ENCODE measurements at places on chromosomes 5 and 9. TPM values are rescaled to one million over a fixed set of nuclear protein-coding genes. Genes with fewer than 3 reads are reported as not detected.

Gene CER1
- total RNA-seq: not detected

- H3K4me3 ChIP-seq: no peak overlapping the region
- no peak for DNase-seq
- H3K4me1 ChIP-seq: peaks cover 71% of the 10 kb centered on the region
- H3K27ac ChIP-seq: peak overlapping the region; percentile 99
These were observed 123.0 kb upstream of the FST start for GRCh38 chr5:53357439-53357838.

GRCh38 chr5:158013939-158014338 lies 155.0 kb upstream of the CLINT1 start:
- no peaks in the 10 kb centered on the region for H3K4me1 ChIP-seq
- H3K27me3 ChIP-seq: peaks cover 12% of the 10 kb centered on the region
- no peak overlapping the region for H3K27ac ChIP-seq
- DNase-seq: peak; percentile 34

GRCh38 chr5:9212605-9213004 lies 333.3 kb downstream of the SEMA5A start:
- no peaks in the 10 kb centered on the region for H3K4me1 ChIP-seq
- no peak overlapping the region for H3K27ac ChIP-seq
- H3K36me3 ChIP-seq: no peaks in the 10 kb centered on the region
- no peaks in the 10 kb centered on the region for H3K27me3 ChIP-seq
- DNase-seq: no peak

- H3K27me3 ChIP-seq: no peaks in the 10 kb centered on the region
- no peaks in the 10 kb centered on the region for H3K4me1 ChIP-seq
- DNase-seq: no peak
- no peak overlapping the region for H3K4me3 ChIP-seq
These were observed 16.2 kb downstream of the FNBP1 start for GRCh38 chr9:130026583-130027340.

DNA sequence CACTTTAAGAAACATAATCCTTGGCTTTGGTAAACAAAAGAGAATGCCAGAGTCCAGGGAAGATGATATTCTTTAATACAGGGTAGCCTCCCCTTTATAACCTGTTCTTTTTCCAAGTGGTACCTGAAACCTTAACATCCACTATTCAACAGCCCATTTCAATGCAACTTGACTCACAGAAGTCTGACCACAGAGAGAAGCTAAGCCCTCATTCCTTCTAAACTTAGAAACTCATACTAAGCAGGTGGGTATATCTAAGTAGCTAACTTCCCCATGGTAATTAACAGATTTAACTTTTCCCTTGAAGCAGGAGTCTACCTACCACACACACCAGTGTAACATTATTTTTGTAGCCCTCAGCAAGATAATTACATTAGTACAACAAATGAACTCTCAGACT lies 91.9 kb downstream of the CEMIP2 start:
- H3K36me3 ChIP-seq: peaks cover 42% of the 10 kb centered on the region
- no peak overlapping the region for H3K4me3 ChIP-seq
- no peaks in the 10 kb centered on the region for H3K27me3 ChIP-seq
- no peak for DNase-seq
- H3K4me1 ChIP-seq: peaks cover 50% of the 10 kb centered on the region

DNA sequence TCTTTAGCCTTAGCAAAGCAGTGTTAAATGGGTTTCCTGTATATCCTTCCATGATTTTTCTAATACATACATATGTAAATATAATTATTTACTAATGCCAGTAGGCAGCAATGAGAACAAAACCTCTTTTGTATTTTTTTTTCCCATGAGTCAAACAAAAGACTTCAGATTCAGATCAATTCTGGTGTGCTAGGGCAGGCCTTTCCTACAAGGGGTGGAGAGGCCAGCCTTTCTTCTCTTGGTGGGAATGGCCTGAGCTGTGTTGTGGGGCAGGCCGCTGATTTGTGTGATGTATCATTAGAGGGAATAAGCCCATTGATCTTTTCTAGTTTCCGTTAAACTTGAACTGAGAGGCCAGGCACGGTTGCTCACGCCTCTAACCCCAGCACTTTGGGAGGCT lies 115.5 kb upstream of the DMRT1 start:
- no peak overlapping the region for H3K4me3 ChIP-seq
- H3K27me3 ChIP-seq: no peaks in the 10 kb centered on the region
- H3K36me3 ChIP-seq: no peaks in the 10 kb centered on the region
- no peaks in the 10 kb centered on the region for H3K4me1 ChIP-seq

DNA sequence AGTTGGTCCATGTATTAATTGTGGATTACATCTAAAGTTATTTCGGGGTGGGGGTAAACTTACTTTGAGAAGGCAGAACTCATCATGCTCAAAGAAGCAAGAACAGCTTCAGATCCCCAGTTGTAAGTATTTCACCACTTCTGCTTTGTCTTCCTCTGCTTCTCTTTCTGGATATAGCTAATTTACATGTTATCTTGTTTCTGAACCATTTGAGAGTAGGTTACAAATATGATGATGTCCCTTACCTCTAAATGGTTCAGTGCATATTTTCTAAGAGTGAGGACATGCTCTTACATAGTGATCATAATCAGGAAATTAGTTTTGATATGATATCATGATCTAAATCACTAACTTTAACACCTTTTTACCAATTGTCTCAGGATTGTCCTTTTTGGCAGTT lies 11.9 kb downstream of the TRIO start:
- H3K27ac ChIP-seq: no peak overlapping the region
- peaks cover 5% of the 10 kb centered on the region for H3K36me3 ChIP-seq
- H3K27me3 ChIP-seq: no peaks in the 10 kb centered on the region
- DNase-seq: no peak

GRCh38 chr5:160266044-160266443 lies 36.7 kb downstream of the FABP6 start:
- H3K27ac ChIP-seq: no peak overlapping the region
- no peak overlapping the region for H3K4me3 ChIP-seq
- peaks cover 36% of the 10 kb centered on the region for H3K4me1 ChIP-seq
- H3K36me3 ChIP-seq: peaks cover 4% of the 10 kb centered on the region

GRCh38 chr5:68253624-68254585 lies 38.3 kb downstream of the PIK3R1 start:
- H3K36me3 ChIP-seq: peaks cover 17% of the 10 kb centered on the region
- no peaks in the 10 kb centered on the region for H3K27me3 ChIP-seq
- peaks cover 54% of the 10 kb centered on the region for H3K4me1 ChIP-seq
- H3K27ac ChIP-seq: no peak overlapping the region

Data from Calu3 (cell line).